CD8-positive, alpha-beta memory T cell (primary cell): ENCODE measurements at places on chromosomes 6 and 20.

- no peaks in the 10 kb centered on the region for H3K36me3 ChIP-seq
- no peak overlapping the region for H3K4me3 ChIP-seq
- DNase-seq = no peak
- no peaks in the 10 kb centered on the region for H3K4me1 ChIP-seq
- H3K27me3 ChIP-seq = no peaks in the 10 kb centered on the region
Measured at GRCh38 chr6:29507319-29507718, 19.6 kb upstream of the MAS1L start.

DNA sequence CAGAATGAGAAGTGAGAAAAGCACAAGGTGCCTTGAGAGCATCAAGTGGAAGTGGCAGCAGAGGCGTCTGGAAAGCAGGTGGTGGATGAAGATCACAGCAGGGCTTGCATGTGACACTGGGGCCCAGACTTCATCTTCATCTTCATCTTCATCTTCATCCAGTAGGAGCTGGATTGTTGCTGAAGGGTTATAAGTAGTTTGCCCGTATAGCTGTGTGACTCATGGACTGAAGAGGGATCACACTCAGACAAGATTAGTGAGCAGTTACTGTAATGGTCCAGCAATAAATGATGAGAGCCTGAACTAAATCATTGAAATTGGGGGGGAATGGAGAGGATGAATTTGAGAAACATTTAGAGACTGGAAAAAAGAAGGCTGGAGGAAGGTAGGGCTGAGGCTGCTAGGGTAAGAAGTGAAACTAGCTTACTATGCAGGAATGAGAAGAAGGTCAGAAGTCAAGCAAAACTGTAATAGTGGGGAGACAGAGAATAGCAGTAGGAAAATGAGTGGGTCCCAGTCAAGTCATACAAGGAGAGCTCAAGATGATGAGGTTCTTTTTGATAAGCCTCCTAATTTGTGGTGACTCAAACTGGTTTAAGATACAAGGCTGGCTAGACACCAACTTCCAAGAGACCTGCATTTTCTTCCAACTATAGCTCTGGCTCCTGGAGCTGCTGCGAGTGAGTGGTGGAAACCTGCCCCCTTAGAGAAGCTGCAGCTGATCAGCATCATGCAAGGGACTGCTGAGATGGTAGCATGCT lies 92.3 kb upstream of the BEND6 start:
- DNase-seq = no peak
- H3K27me3 ChIP-seq = no peaks in the 10 kb centered on the region
- H3K36me3 ChIP-seq = no peaks in the 10 kb centered on the region

GRCh38 chr6:42748203-42748898 lies 2.4 kb upstream of the TBCC start:
- no peak overlapping the region for H3K4me3 ChIP-seq
- no peak for DNase-seq
- H3K27me3 ChIP-seq = no peaks in the 10 kb centered on the region
- H3K27ac ChIP-seq = no peak overlapping the region
- H3K36me3 ChIP-seq = no peaks in the 10 kb centered on the region
- peaks cover 33% of the 10 kb centered on the region for H3K4me1 ChIP-seq

GRCh38 chr20:7308163-7308562 lies 540.7 kb downstream of the BMP2 start:
- no peaks in the 10 kb centered on the region for H3K27me3 ChIP-seq
- no peak for DNase-seq
- H3K4me1 ChIP-seq = no peaks in the 10 kb centered on the region
- no peak overlapping the region for H3K27ac ChIP-seq
- H3K36me3 ChIP-seq = no peaks in the 10 kb centered on the region

DNA sequence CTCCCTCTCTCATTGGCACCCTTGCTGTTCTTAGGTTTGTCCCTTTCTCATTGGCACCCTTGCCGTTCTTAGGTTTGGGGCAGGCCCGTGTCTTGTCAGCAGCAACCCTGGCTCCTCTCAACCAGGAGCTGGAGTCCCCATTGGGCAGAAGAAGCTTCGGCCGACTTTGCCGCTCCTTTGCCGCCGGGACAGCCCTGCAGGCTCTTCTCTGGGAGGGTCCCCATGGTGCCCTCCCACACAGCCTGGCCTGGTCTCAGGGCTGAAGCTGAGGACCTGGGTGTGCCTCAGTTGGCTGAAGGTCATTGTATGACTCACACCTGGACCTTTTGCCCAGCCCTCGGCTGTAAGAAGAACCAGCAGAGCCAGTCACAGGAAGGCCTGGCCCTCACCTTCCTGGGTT lies 59.6 kb downstream of the PPP1R14C start:
- H3K27ac ChIP-seq = no peak overlapping the region
- no peaks in the 10 kb centered on the region for H3K27me3 ChIP-seq
- no peaks in the 10 kb centered on the region for H3K4me1 ChIP-seq
- H3K4me3 ChIP-seq = no peak overlapping the region
- DNase-seq = no peak
